ENCODE measurements at places on chromosomes 16 and 17.
A peak's percentile ranks its signal among the peaks of the same experiment; 100 is the strongest.

DNA sequence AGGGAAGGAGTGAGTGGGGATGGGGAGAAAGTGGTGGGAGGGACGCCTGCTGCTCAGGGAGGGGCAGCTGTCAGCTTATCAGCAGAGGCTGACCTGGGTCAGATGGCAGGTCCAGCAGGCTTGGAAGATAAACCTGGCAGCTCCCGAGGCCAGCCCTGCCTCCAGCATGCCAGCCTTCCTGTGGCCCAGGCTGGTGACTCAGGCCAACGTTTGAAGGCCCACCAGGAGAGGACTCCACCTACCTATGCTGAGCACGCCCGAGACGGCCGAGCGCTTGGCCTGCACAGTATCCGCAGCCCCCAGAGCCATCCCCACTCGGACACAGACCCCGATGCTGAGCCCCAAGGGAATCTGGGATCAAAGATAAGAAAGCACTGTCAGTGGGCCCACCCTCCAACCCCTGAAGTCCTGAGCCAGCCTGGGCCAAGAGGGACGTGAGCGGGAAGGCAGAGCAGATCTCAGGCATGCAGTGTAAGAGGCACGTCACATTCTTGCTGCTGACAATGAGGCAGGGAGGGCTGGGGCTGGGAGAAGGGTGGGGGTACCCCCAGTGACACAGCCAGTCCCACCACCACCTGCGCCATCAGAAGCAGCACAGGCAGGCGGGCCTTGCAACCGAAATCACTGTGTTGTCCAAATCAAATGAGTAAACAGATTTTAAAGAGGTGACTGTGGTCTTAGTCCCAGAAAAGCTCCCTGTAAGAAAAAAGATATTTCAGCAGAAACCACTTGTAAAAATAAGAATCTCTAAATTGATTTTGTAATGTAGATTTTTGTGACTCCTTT, 12.4 kb downstream of the SLC47A2 start:
- no peak for DNase-seq

GRCh38 chr17:18261146-18261515, 669 bp downstream of the MIEF2 start:
- no peak for DNase-seq

GRCh38 chr17:39018267-39019134, 51.3 kb upstream of the FBXO47 start:
- DNase-seq: no peak

- no peak for DNase-seq
Measured at GRCh38 chr16:66447491-66447890, 20.4 kb downstream of the BEAN1 start.

DNA sequence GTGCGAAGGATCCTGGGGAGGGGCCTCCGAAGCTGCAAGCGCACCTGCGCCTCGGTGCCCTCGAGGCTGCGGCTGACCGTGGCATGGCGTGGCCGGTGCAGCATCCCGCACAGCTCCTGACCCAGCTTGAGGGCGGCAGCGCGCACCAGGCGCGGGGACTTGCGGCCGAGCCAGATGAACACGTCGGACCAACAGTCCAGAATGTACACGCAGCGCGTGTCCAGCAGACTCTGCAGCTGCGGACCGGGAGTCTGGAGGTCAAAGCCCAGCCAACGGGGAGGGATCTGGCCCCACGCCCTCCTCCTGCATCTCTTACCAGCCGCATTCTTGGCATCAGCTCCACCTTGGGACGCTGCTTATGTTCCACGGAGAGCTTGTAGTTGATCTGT, 10.9 kb downstream of the FLII start:
- DNase-seq: no peak

DNA sequence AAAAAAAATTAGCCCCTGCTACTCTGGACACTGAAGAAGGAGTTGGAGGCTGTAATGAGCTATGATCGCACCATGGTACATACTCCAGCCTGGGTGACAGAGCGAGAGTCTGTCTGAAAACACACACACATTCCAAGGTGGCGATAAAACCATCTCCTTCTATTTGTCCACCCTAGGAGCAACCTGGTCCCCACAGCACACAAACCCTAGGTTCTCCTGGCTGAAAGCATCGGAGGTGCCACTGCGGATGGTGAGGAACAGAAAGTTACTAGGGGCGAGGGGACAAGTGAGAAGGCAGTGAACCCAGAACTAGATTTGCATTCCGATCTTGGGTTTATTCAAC, 1.4 kb upstream of the ECI1 start:
- no peak for DNase-seq

DNA sequence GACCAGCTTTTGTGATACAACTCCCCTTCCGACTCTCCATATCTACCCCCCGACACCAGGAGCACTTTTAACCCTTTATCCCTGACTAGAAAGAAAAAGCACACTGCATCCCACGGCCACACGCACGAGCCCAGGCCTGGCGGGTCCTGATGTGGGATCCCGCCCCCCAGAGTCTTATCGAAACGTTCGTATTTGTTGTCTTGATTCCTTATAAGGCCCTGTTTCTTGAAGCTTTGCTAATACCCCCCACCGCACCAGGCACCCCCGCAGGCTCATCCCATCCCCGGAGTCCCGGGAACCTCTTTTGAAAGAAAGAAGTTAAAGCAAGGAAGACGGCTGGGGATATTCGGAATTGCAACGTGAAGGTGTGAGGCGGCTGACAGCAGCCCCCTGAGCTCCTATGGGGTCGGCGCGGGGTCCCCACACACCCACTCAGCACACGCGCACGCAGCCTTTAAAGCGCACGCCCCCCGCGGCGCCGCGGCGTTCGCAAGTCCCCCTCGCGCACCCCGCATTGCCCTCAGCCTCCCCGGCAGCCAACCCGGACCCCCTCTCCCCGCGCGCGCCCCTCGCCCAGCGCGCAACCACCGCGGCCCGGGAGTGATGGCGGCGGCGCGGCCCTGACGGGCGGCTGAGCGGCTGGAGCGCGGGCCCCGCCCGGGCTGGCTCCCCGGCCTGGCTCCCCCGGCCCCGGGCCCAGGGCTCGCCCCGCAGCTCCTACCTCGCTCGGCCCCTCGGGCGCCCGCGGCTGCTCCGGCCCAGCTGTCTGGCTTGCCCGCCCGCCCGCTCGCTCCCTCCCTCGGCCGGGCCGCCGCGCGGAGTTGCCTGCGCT, 448 bp downstream of the STAT5B start:
- no peak for DNase-seq

- peak; percentile 91 for DNase-seq
Measured at GRCh38 chr16:66977341-66978113, 10.9 kb upstream of the CES4A start.

DNA sequence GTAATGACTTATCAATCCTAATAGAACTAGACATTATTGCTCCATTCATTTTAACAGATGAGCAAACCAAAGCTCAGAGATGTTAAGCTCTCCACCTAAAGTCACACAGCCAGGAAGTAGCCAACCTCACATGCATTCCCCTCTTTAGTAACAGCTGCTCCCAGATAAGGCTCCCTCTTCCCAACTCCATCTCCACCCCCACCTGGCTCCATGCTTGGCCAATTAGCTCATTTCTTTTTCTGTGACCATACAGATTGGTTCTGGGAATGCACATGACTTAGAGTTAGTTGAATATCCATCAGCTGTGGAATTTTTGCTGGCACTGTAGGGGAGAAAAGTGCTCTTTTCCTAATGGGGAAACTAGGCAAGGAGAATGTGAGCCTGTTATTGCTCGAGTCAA, 13.0 kb downstream of the CBLN1 start:
- DNase-seq: no peak

DNA sequence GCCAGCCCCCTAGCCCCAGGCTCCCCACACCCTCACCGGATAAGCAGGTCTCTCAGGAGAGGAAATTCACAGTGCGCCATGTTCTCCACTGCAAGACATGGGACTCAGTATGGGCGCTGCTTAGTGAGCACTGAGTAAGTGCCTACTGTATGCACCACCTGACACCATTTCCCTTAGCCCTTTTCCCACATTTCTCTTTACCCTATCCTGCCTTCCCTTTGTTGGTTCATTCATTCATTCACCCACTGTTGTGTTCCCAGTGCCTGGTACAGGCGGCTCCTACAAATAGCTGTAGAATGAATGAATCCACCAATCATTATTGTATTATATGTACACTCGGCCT, 10.1 kb downstream of the SEPTIN12 start:
- DNase-seq: no peak

- DNase-seq: no peak
Measured at GRCh38 chr16:57531635-57532265, 4.6 kb downstream of the CCDC102A start.

DNA sequence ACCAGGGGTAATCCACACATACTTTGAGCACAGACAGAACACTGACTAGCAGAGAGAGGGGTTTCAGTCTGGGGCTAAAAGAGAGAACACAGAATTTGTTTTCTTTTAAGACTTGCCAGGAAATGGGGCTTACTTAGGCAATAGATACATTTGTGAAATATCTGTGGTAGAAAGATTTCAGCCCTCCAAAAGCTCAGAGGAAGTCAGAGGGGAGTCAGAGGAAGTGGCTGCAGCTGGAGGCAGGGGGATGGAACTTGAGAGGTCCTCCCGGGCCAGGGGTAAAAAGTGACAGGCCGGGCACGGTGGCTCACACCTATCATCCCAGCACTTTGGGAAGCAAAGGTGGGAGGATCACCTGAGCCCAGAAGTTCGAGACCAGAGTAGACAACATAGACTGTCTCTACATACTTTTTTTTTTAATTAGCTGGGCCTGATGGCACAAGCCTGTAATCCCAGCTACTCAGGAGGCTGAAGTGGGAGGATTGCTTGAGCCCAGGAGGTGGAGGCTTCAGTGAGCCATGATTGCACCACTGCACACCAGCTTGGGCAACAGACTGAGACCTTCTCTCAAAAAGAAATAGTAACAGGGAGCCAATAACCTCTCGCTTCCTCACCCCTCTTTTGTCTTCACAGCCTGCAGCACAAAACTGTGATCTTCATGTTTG, 49.9 kb downstream of the NLRC5 start:
- no peak for DNase-seq

DNA sequence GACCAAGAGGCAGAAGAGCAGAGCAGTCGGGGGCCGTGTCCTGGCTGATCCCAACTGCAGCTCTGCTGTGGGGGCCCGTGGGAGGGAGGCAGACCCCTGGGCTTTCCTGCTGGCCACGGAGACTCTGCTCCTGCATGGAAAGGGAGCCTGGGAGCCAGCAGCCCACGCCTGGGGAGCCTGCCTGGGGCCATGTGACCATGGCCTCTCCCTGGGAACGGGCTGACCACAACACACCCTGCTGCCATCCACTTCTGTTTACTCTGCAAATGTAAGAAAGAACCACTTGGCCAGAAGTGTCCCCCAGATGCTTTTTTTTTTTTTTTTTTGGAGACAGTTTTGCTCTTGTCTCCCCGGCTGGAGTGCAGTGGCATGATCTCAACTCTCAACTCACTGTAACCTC, 2.0 kb upstream of the TEDC2 start:
- no peak for DNase-seq

GRCh38 chr16:73220836-73221235, 172.9 kb upstream of the ZFHX3 start:
- DNase-seq: no peak

GRCh38 chr16:57077714-57078113, 14.7 kb upstream of the CPNE2 start:
- DNase-seq: no peak

DNA sequence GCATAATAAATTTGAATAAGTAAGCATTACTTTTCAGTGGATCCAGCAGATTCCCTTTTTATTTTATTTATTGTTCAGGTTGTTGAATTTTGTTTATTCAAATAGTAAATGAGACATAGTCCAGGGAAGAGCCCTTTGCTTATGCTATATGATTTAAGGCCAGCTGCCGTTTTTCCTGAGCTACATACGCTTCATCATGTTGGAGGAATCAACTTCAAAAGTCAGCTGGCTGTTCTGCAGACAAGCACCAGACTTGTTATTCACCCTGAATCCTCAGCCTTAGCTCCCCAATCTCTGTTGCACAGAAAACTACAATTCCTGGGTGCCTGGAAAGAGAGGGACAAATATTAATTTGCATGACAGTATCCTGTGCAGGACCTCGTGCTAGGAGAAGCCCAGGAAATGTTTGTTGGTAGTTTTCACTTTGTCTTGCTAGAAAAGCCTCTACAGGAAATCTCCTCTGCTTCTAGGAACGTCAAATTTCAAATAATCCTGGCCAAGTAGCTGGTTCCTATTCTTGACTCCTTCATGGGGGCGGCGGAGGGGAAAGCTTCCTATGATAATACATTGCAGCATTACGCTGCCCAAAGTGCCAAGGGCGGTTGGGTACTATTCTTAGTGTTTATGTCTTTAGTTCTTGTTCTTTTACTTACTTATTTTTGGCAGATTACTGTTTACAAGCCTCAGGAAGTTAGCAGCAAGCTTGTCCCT, 101.6 kb downstream of the PRKCA start:
- no peak for DNase-seq

DNA sequence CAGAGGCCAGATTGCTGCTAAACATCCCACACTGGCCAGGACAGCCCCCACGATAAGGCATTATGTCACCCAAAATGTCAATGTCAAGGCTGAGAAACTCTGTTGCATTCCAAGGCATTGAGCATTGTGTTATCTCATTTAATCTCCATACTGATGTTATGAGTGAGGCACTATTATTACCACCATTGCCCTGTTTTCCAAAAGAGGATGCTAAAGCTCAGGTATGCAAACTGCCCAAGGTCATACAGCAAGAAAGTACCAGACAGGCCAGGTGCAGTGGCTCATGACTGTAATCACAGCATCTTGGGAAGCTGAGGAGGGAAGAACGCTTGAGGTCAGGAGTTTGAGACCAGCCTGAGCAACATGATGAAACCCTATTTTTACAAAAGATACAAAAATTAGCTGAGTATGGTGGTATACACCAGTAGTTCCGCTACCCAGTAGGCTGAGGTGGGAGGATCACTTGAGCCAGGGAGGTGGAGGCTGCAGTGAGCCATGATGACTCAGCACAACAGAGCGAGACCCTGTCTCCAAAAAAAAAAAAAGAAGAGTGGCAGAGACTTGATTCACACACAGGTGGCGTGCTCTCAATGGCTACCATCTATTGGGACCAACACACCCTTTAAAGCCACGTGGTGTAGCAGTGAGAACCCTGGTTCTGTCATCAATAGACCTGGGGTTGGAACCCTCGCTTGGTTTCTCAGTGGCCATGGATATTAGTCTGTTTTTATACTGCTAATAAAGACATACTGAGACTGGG, 58.8 kb upstream of the GRIN2A start:
- no peak for DNase-seq

DNA sequence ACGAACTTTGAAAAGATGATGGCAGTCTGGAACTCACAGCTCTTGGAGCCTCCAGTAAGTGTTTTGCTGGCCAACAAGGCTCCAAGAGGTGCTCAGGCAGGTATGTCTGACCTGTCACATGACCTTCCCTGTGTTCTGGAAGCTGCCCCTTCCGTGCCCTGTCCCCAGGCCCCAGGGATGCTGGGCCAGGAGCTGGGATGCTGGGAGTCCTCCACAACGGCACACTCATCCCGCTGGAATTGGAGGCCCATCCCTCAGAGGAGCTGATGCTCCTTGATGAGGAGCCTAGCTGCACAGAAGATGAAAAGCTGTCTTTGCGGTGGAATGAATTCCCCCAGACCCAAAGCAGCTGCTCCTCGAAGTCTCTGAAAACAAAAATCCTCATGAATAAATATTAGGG, 47.8 kb downstream of the HOXB1 start:
- no peak for DNase-seq

DNA sequence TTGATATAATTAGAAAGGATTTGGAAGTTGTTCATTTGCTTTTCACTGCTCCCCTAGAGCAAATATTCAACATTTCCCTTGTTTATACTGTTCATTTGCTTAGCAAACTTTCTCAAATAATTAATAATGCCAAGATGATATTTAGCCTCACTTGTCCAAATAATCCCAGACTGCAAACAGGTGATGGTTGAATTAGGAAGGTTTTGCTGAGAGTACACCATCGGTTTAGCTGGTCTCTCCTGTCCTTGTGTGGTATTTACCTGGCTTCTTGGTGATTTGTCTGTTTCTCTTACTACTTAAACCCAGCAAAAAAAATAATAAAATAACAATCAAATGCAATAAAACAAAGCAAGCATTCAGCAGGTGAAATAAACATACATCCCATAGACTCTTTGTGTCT, 6.5 kb downstream of the KATNIP start:
- no peak for DNase-seq
